ENCODE measurements at places on chromosomes 12 and 14.

DNA sequence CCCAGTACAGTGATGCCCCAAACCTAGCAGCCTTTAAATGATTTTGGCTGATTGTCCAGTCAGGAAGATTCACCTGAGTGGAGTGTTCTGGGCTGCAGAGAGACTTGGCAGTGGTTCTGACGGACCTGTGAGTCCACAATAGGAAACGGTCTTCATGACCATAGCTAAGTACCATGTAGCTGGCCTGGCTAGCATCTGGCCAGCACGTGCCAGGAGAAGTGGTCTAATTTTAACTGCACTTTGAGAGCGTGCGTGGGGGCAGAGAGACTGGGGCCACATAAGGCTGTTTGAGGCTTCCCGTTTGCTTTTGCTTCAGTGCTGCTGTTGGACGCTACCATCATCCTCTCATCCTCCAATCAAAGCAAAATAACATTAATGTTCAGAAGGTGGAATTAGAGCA, 54.7 kb downstream of the PPM1A start:
- DNase-seq, result no peak

DNA sequence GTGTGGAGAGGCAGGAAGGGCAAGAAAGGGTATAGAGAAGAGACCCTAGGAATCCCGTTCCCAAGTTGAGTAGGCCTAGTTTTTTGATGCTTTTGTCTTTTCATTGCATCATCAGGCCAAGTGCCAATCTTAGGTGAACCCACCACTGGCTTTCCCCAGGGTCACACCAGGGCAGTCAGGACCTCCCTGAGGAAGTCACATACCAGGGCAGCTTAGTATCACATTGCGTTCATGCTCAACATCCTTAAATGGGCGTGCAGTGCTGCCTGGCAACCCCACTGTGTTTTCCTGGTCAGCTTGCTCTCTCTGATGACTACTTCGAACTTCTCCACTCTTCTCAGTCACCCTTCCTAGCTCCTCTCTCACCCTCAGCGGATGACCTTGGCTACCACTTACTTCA, 9.0 kb downstream of the ASIC1 start:
- no peak for DNase-seq

- DNase-seq, result no peak
Observed at GRCh38 chr12:10214136-10214894, 1.6 kb downstream of the GABARAPL1 start.

GRCh38 chr12:118103201-118103600, 610 bp downstream of the VSIG10 start:
- DNase-seq, result no peak

DNA sequence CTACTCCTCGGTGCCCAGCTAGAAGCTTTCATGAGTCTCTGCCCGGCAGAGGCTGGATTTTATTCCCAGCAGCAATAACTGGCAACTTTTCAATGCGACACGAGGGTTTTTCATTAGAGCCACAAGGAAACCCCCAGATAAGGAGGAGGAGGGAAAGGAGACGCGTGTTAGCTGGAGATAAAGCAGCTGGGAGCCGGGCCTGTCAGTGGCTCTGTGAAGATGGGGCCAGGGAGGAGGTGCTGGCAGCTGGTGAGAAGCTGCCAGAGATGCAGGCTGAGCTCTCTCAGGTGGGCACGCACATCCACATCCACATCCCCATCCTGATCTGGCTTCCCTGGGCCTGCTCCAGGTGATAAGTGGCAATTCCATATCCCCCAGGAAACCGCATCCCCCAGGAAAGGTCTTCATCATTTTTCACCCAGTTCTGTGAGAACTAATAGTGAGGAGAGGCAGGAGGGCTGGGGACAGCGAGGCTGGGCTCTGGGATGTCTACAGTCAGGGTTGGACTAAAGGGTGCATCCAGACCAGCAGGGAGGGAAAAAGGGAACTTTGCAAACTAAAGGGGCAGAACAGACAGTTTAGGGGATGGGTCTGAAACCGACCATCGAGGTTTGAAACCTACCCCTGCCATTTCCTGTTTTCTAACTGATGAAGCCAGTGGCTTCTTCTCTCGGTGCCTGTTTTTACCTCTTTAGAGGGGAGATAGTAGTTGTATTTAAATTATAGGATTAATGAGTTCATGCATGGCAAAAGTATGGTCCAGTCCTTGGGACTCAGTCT, 413.2 kb downstream of the DPF3 start:
- no peak for DNase-seq

- no peak for DNase-seq
Observed at GRCh38 chr14:32648434-32648833, 290.2 kb upstream of the NPAS3 start.

DNA sequence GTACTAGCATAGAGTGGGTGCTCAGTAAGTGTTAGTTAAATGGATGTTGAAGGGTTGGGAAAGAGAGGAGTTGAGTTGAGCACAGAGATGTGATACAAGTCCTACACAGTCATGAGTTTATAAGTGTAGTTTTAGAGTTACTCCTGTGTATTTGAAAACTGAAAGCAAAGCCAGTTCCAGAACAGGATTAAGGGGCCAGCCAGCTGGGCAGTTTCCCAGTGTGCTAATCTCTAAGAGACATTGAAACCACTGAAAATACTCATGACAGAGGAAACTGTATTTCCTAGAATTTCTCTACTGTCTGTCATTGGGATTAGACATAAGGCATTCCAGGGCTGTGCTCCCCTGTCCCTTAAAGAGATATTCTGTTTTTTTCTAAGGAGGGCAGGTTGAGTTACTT, 101.0 kb downstream of the DERA start:
- no peak for DNase-seq

GRCh38 chr12:42967850-42968249, 378.3 kb upstream of the PRICKLE1 start:
- DNase-seq, result no peak

GRCh38 chr12:28456934-28457710, 266.9 kb downstream of the CCDC91 start:
- no peak for DNase-seq

DNA sequence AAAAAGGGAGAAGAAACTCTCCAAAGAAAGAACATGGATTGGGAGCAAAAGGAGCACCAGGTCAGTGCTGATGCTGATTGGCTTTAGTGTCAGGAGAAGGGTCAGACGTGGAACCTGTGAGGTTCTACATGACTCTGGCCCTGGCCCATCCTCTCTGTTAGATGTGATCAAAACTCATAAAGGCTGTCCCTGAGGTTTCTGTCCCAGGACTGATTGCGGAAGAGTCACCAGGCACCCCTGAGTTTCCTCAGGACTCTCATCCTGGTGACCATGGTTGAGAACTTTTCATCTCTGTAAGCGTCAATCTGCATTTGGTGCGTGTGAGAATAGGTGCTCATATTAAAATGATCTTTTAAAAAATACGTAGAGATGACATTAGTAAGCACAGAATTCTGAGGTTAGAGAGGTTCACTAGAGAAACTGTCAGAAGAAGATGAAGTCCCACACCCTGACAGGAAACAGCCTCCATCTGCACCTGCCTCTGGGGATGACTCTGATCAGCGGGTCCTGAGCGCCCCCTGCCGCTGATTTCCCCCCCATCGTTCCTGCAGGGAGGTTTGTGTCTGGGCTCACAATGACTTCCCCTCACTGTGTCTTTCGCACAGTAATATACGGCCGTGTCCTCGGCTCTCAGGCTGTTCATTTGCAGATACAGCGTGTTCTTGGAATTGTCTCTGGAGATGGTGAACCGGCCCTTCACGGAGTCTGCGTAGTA, 741.8 kb downstream of the TMEM121 start:
- DNase-seq, result peak; percentile 60

- no peak for DNase-seq
Observed at GRCh38 chr12:30996255-30996654, 69.7 kb downstream of the TSPAN11 start.

DNA sequence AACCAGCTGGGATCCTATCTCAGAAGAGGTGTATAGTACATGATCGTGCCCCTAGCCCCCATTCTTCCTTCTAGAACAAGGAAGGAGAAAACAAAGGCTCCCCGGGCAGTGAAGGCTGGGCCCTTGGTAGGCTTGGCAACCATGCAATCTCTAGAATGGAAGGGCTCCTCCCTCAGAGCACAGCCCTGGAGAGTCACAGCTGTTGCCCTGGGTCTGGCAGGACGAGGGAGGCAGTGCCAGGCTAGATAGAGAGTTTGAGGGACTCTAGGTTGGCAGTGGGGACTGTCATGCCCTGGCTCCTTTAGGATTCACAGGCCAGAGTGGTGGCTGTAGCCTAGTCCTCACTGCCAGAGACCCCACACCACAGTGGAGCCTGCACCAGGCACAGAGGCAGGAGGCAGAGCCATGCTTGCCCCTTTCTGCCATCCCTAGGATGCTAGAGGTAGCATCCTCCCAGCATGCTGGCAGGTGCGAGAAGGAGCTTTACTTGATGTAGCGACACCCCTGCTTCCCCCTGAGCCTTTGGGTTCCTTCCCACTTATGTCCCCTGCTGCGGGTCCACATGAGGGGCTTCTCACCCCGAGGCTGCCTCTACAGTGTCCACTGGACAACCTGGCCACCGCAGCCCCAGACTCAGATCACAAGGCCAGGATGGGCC, 33.4 kb upstream of the CIPC start:
- no peak for DNase-seq

- DNase-seq, result no peak
Observed at GRCh38 chr12:103956509-103957027, 9.1 kb upstream of the TDG start.

- DNase-seq, result no peak
Observed at GRCh38 chr12:52059582-52060497, 8.6 kb downstream of the NR4A1 start.

DNA sequence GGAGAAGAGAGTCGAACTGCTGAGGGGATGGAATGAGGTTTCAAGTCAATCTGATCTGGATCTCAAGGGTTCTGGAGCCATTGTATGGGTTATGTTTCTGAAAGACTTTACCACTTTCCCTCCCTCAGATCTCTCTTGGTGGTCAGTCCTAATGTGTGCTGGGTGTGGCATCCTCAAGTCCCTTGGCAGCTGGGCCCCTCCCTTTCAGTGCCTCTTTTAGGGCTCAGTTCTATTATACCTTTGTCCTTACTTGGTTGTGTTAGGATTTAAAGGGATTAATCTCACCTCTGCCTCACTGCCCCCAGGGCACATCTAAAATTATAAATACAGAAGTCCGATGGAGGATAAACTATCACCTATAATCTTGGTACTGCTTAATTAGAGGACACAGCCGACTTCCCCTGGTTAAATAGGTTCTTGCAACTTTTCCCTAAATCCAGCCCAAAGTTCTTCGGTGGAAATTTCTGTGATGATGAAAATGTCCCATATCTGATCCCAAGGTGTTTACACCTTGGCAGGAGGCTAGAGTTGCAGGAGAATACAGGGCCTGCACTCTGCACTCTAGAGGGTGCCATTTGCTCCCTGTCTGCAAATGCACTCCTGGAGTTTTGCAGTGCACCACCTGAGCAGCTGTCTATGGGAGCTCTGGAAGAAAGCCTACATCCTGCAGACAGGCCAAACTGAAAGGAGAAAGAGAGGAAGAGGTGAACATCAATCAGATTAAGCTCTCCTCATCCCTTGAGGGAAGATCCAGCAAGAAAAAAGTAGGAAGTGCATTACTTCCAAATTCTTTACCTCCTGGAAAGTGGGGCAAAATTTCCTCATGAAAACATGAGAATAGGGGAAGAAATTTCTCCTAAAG, 106.8 kb downstream of the NUAK1 start:
- no peak for DNase-seq
